Esophagus muscularis mucosa (tissue), 4 donors: ENCODE measurements at places on chromosomes 1 and 21. TPM values are rescaled to one million over a fixed set of nuclear protein-coding genes. Genes with fewer than 3 reads are reported as not detected.

The HES3 gene
- total RNA-seq, result not detected

- H3K36me3 ChIP-seq, result no peaks in the 10 kb centered on the region
- H3K27ac ChIP-seq, result no peak overlapping the region
- no peaks in the 10 kb centered on the region for H3K27me3 ChIP-seq
These were observed 133.0 kb upstream of the SAMSN1 start for GRCh38 chr21:14678973-14679574.

The CHD5 gene
- total RNA-seq, result 7.5 TPM

GRCh38 chr1:168947041-168947440 lies 159.4 kb upstream of the ATP1B1 start:
- no peak for DNase-seq
- peaks cover 14% of the 10 kb centered on the region for H3K4me1 ChIP-seq
- no peaks in the 10 kb centered on the region for H3K36me3 ChIP-seq

The KPRP gene
- total RNA-seq, result not detected

The INSRR gene
- not detected for total RNA-seq

DNA sequence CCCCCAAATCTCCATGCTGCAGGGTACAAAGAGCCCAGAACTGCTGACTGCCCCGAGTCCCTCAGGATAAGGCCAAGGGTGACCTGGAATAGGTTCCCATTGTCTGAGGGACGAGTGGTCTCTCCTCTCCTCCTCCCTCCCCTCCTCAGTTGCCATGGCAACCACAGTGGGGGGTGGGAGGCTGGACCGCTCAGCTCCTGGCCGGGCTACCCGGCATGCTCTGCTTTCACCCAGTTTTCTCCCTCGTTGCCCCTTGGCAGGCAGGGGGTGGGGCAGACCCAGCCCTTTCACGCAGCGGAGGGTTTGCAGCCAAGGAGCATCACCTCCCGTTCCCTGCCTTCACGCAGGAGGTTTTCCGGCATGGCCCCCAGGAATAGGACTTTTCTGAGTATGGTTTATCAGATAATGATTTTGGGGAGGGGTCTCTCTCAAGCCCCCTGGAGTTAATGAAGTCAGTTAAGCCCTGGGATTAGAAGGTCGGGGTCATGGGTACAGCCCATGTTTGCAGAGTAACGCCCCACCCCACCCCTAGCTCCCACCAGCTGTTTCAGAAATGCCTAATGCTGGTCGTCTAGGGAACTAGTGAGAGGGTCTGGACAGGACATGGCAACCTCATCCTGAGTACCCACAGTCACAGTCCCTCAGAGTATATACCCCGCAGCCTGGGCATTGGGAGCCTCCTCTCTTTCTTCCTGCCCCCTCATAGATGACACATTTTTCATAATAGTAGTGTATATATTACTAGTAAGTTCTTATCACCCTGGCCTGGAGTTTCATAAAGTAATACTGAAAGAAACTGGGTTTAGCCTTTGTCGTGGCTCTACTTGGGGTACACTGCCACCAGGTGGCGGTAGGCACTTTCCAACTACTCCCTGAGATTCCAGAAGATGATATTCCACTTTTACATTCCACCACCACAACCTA lies 20.7 kb downstream of the C1QB start:
- no peak overlapping the region for H3K27ac ChIP-seq
- no peak for DNase-seq
- H3K4me3 ChIP-seq, result no peak overlapping the region
- no peaks in the 10 kb centered on the region for H3K4me1 ChIP-seq
- H3K27me3 ChIP-seq, result peaks cover 89% of the 10 kb centered on the region
- no peaks in the 10 kb centered on the region for H3K36me3 ChIP-seq

GRCh38 chr21:43206231-43207042 lies 37.6 kb downstream of the CRYAA start:
- no peak for DNase-seq
- H3K27ac ChIP-seq, result no peak overlapping the region
- no peaks in the 10 kb centered on the region for H3K36me3 ChIP-seq
- peaks cover 33% of the 10 kb centered on the region for H3K27me3 ChIP-seq
- H3K4me1 ChIP-seq, result peaks cover 4% of the 10 kb centered on the region
- H3K4me3 ChIP-seq, result no peak overlapping the region
